GM12892 (cell line): ENCODE measurements at places on chromosomes 4 and X.

- DNase-seq = no peak
Measured at GRCh38 chr4:164438321-164438720, 315.6 kb upstream of the SMIM31 start.

GRCh38 chr4:92265021-92265420, 38.7 kb upstream of the GRID2 start:
- no peak for DNase-seq

DNA sequence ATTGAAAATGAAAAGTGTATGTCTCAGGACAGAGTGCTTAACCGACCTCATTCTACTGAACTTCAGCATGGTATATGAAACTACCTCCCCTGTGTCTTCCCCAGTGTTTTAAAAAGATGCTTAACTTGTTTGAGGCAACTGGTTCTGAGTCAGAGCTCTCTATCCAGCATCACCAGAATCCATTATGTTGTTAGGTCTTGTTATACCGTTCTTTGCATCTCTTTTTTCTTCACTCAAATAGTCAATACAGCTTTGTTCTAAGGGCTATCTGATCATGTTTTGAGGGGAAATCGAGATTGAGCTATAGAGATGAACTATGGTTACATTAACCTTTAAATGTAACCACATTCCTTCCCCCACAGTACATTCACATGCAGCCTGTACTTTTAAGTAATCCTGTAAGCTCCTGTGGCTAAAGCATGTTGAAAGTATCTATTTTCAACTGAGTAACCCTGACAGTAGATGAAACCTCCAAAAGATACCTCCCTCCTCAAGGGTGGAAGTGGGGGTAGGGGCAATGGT, 514.4 kb downstream of the RPA4 start:
- DNase-seq = no peak

DNA sequence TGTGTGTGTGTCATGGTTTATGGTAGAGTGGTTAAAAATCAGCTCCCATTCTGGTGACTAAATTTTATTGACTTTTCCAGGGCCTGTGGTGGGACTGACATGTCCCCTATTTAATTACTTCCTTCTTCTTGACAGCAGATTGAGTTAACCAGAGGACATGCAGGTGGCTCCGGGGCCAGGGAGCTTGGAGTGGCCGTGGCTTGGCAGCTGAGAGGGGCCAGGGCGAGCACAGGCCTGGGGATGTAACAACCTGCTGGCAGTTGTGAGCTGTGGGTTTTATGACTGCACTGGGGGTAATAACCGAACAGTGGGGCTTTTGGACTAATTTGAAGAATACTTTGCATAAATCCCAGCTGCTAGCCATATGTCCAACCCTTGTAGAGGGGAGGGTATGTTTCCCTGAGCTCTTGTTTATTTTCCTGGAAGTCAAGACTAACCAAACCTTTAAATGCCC, 186.0 kb downstream of the MID1IP1 start:
- DNase-seq = no peak

- no peak for DNase-seq
Measured at GRCh38 chr4:143609492-143609891, 91.0 kb downstream of the FREM3 start.

DNA sequence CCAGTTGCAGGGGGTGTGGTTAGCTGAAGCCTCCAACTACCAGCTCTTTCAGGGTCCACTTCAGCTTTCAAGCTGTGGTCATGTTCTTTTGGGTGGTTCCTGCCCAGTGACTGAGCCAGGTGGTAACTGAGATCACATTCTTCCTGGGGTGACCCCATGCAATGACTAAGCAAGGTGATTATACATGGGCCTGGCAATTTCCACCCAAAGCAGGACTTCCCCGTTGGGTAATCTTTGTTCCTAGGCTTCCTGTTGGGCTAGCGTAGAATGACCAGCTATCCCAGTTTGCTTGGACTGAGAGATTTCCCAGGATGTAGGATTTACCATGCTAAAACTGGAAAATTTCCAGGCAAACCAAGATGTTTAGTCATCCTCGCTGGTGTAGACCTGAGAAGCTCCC, 18.4 kb upstream of the MAGEB17 start:
- DNase-seq = no peak

DNA sequence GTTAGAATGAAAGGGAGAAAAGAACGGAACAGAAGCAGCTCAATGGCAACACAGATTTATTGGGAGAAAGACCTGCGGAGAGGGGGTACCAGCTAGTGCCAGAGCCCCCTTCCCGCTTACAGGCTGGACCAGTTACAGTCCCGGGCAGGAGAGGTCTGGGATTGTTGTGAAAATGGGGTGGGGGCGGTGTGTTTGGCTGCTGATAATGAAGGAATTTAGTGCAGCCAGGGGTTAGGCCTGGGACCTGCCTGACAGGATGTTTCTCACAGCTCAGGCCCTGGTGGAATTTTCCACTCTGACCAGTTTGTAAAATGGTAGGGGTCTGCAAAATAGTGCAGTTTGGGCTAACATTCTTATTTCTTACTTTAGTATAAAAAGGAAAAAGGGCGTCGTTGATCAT, 75.4 kb upstream of the SPIN4 start:
- DNase-seq = no peak

- no peak for DNase-seq
Measured at GRCh38 chr4:159298502-159298901, 195.6 kb downstream of the RAPGEF2 start.

- DNase-seq = no peak
Measured at GRCh38 chr4:59539401-59539800, 1660.7 kb upstream of the ADGRL3 start.

DNA sequence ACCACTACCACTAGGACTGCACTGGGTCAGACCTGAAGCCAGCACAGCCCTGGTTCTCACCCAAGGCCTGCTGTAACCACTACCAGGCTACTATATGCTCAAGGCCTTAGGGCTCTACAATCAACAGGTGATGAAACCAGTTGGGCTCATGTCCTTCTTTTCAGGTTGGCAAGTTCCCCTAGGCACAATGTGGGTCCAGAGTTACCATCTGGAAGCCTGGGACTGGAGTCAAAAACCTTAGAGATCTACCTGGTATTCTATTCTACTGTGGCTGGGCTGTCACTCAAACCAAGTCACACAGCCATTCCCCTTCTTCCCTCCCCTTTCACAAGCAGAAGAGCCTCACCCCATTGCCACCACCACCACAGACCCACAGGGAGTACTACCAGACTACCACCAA, 175.6 kb downstream of the RELL1 start:
- no peak for DNase-seq

GRCh38 chrX:38804682-38805431, 3.6 kb downstream of the MID1IP1 start:
- no peak for DNase-seq

DNA sequence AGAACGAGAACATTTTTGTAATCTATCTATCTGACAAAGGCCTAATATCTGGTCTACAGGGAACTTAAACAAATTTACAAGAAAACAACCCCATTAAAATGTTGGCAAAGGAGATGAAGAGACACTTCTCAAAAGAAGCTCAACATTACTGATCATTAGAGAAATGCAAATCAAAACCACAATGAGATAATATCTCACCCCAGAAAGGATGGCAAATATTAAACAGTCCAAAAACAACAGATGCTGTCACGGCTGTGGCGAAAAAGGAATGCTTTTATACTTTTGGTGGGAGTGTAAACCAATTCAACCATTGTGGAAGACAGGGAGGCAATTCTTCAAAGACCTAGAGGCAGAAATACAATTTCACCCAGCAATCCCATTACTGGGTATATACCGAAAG, 2284.8 kb downstream of the ARAP2 start:
- no peak for DNase-seq

- no peak for DNase-seq
Measured at GRCh38 chr4:29571322-29571721, 1148.8 kb upstream of the PCDH7 start.

GRCh38 chrX:39921838-39922237, 175.9 kb downstream of the BCOR start:
- no peak for DNase-seq

- no peak for DNase-seq
Measured at GRCh38 chr4:57490520-57491255, 380.5 kb upstream of the IGFBP7 start.

GRCh38 chr4:147354237-147354636, 126.7 kb upstream of the EDNRA start:
- no peak for DNase-seq

DNA sequence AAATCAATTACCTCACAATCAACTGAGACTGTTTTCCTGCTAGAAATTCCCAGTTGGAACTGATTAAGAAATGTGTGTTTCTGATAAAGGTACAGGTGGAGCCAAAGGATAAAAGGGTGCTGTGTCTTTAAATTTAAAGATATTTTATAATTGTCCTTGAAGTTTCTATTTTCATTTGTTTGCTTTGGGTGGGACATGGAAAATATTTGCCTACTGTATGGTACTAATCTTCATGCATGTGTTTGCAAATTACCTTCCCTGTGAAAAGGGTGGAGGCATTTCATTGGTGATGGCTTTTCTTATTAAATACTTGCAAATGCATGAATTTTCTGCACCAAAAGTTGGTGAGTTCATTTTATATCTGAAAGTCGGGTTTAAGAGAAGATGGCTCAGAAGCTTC, 215.9 kb downstream of the RELL1 start:
- no peak for DNase-seq

- no peak for DNase-seq
Measured at GRCh38 chrX:43717161-43717560, 61.1 kb downstream of the MAOA start.

- no peak for DNase-seq
Measured at GRCh38 chr4:155591738-155592143, 74.9 kb upstream of the GUCY1A1 start.
